ENCODE measurements at places on chromosomes 7 and 10. TPM values are rescaled to one million over a fixed set of nuclear protein-coding genes. Genes with fewer than 3 reads are reported as not detected.

ERVW-1 gene
- total RNA-seq, result 0.20 TPM

GPR141 gene
- 5.7 TPM for total RNA-seq

PIK3AP1 gene
- total RNA-seq, result 6.2 TPM

DNA sequence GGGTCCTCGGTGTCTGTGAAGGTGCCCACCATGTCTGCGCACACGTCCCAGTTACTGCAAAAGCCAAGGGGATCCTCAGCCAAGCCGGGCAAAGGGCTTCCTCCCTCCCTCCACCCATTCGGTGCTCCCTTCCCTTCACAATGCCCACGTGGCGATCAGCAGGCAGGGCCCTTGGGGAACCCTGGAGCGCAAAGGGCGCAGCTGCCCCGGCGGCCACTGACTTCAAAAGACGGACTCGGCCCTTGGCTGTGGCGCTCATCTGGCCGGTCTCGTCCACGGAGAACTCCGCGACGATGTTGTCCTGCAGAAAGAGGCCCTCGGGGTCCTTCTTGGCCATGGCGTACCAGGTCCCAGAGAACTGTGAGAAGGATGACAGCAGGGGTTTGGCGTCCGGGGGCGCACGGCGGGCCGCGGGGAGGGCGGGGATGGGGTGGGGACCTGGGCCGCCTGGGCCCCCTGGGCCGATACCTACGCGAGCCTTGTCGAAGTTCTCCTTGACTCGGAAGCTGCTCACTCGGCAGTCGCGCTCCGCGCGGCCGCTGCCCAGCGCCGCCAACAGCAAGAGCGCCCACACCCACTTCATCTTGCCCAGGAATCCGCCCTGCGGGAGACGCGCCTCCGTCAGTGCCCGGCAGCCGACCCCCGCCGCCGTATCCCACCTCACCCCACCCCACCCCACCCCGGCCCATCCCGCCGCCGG is 439 bp downstream of the RBP4 start:
- DNase-seq, result no peak

DNA sequence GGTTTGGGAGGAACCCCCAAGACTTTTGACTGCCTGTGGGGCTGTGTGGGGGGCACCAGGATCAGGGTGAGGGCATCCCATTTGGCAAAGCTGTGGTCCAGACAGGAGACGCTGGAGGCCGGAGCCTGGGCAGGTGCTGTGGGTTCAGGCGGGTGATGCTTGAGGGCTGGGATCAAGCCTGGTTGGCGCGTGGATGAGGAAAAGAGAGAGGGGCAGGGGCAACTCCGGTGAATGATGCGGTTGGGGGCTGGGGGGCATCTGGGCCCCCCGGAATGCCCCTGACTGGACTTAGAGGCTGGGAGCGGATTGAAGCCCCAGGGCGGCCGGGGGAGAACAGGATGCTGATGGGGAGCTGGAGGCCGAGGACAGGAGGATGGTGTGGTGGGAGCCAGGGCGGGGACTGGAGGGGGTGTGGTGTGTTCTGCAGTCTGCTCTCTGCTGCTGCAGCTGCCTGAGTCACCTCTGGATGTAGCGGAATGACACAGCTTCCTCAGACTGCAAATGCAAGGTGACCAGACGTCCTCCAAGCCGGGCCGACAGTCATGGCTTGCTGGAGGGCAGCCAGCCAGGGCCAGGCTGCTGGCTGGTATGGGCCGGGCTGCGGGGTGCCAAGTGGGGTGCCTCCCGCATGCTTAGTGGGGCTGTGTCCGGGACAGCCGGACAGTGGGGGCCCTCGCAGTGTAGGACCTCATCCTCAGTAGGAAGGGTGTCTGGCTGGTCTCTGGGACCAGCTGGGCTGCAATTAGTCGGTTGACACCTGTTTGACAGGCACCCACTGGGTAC is 3.2 kb downstream of the MAFK start:
- no peak for DNase-seq

PRKRIP1 gene
- 18.0 TPM for total RNA-seq

CALN1 gene
- total RNA-seq, result 2.6 TPM

MCM7 gene
- 47.5 TPM for total RNA-seq

DNA sequence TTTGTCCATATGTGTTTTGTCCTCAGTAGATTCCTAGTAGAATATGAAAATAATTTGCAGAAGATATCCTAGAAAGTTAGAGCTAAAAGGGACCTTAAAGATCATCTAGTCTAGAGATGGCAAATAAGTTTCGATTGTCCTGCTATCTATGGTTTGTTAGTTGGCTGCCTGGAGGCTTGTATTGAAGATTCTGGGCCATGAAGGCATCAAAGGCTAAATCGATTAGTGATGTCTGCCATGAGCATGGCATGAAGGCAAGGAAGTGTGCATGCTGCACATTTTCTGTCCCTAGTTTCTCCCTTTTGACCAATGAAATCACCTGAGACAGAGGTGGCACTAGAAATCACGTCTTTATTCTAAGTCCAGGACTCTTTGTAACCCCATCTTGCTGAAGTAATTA is 553.8 kb upstream of the GALNT17 start:
- DNase-seq, result no peak

DNA sequence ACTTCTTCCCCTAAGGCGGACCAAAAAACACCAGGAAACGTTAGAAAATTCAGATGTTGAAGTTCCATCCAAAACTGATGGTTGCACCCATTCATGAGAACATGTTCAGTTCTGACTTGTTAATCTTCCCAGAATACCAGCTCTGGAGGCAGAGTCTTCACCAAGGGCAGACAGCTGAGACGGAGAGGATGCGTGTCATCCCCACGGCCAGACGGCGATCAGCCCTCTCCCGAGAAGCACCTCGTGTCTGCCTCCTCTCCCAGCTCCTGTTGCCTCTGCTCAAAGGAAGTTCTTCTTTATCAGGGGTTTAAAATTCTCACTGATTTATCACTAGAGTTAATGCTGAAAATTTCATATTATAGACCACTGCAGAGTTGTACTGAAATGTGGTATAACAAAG is 269.7 kb downstream of the ZMYND11 start:
- no peak for DNase-seq

IFIT5 gene
- total RNA-seq, result 11.9 TPM

DNA sequence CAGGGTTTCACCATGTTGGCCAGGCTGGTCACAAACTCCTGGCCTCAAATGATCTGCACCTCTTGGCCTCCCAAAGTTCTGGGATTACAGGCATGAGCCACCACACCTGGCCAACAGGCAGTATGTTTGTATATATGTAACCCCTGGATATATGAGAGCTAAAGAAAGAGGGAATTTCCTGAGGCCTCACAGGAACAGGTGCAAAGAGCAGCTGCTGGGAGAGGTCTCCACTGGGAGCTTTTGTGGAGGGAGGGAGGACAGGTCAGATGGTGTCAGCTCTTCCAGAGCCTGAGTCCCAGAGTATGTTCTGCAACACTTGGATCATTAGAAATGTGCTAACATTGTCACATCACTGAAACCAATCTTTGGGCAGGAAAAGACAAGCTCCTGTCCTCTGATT is 110.1 kb upstream of the KIF5B start:
- no peak for DNase-seq

Data from skin of body (tissue), 3 donors.